Glutamatergic neuron (in vitro differentiated cells): ENCODE measurements at places on chromosomes 5 and 9. TPM values are rescaled to one million over a fixed set of nuclear protein-coding genes. Genes with fewer than 3 reads are reported as not detected.

The ISL1 gene
- 152 TPM for total RNA-seq

The NR6A1 gene
- 51.0 TPM for total RNA-seq

The HTR1A gene
- 1.2 TPM for total RNA-seq

The SKP1 gene
- 345 TPM for total RNA-seq

The SNX18 gene
- 95.0 TPM for total RNA-seq

The ADAMTS12 gene
- total RNA-seq = 0.54 TPM

The CFAP90 gene
- total RNA-seq = not detected

The UBE2B gene
- total RNA-seq = 67.3 TPM

The ECM2 gene
- total RNA-seq = 0.20 TPM

The SNCAIP gene
- total RNA-seq = 6.7 TPM

The C5orf52 gene
- not detected for total RNA-seq

The TUT7 gene
- 29.4 TPM for total RNA-seq

The CTXN3 gene
- total RNA-seq = not detected

The ZDHHC11 gene
- total RNA-seq = 73.0 TPM

The FST gene
- 0.98 TPM for total RNA-seq

The PRLR gene
- not detected for total RNA-seq

The ZNF883 gene
- total RNA-seq = 18.4 TPM

The ARID3C gene
- not detected for total RNA-seq

The PPP3R2 gene
- total RNA-seq = not detected

The NEUROG1 gene
- total RNA-seq = 222 TPM

The VLDLR gene
- total RNA-seq = 28.8 TPM

The COL23A1 gene
- total RNA-seq = 2.9 TPM

The PLPPR1 gene
- 7.4 TPM for total RNA-seq

The BTNL8 gene
- not detected for total RNA-seq
